ENCODE measurements at places on chromosomes 2 and 18.

DNA sequence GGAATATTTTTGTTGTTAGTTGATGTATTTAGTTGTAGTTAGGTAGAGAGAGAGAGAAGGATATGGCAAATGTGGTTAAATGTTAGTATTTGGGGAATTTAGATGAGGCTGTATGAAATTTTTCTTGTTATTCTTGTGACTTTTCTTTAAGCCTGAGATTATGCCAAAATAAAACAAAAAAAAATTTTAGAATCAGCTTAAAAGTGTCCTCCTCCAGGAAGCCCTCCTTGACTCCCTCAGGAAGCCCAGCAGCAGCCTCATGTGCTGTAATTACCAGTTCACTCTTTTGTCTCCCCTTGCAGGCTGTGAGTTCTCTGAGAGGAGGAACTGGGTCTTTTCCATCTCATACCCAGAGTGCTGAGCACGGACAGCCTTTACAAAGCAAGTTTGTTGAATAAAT lies 243.5 kb downstream of the TFCP2L1 start:
- no peak for DNase-seq

DNA sequence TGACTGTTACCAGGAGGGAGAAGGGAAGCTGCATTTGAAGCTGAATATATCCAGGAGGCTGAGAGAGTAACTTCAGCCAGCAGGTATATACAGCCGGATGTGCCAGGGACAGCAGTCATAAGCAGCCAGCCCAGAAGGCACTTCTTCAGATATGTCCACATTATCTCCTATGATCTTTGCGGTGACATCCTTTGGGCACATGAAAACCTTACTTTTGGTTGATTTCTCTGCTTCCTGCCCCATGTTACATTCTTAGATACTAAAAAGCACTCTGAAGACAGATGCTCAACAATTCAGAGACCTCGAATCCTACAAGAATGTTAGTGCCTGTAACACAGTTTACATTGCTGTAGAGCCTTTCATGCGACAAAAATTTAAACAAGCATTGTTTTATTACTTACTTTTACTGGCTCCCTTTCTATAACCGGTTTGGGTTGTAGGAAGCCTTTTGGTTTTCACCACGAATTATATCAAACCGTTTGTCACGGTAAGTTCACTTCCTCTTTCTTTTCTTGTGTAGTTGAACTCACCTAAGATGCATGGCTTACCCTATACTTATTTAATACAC lies 50.3 kb upstream of the TLK1 start:
- no peak for DNase-seq

DNA sequence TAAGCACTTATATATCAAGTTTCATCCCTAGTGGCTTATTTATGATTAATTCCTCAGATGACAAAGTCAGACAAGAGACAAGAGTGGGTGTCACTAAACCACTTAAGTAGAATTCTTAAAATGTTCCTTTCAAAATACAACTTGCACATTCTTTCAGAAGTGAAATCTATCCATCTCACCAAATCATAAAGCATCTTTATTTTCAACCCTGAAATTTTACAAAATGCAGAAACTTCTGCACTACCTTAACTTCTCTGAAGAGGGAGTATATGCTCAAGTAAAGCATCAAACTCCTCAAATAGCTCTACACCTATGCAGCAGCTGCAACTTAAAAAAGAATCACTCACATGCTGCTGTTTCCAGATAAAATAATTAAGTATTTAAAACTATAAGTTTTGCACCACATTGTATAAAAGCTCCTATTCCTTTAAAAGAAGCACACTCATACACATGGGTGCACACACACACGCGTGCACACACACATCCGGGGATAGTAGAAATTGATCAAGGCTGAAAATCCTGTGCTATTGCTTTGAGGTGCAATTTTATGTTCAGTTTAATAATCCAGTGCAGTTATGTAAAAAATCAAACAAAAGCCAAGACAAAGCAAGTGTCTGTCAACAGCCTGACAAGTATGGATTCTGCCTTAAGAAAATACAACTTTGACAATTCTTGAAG lies 244.5 kb downstream of the TCF4 start:
- DNase-seq: no peak

DNA sequence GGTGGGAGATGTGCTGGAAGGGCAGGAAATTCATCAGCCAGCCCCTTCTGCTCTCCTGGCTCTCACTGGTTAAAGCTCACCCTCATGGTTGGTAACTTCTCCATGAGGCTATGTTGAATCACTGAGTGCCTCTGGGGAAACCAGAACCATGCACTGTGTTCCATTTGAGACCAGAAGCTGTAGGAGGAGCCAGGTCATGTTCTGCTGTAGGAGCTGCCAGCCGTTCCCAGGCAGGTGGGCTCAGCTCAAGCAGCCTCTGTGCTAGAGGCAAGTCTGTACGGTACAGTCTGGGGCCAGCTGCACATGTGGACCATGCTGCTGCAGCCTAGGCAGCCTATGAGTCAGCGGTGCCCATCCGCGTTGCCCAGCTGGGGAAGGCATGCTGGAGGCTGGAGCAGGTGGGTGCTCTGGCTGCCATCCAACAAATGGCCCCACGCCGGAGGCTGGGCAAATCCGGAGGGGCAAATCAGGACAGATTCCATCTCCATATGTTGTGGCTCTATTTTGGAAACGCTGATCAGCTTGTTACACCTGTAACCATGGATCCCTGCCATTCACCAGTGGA lies 22.0 kb upstream of the KCNF1 start:
- no peak for DNase-seq

- DNase-seq: no peak
Observed at GRCh38 chr2:126846241-126846640, 52.4 kb upstream of the TEX51 start.

Measured in D721Med (cell line).